Stimulated activated CD8-positive, alpha-beta memory T cell treated with anti-CD3 and anti-CD28 coated beads, Interleukin-7, amount 100 ng/mL, for 1 hour (primary cell): ENCODE measurements at places on chromosomes 11 and 22.

DNA sequence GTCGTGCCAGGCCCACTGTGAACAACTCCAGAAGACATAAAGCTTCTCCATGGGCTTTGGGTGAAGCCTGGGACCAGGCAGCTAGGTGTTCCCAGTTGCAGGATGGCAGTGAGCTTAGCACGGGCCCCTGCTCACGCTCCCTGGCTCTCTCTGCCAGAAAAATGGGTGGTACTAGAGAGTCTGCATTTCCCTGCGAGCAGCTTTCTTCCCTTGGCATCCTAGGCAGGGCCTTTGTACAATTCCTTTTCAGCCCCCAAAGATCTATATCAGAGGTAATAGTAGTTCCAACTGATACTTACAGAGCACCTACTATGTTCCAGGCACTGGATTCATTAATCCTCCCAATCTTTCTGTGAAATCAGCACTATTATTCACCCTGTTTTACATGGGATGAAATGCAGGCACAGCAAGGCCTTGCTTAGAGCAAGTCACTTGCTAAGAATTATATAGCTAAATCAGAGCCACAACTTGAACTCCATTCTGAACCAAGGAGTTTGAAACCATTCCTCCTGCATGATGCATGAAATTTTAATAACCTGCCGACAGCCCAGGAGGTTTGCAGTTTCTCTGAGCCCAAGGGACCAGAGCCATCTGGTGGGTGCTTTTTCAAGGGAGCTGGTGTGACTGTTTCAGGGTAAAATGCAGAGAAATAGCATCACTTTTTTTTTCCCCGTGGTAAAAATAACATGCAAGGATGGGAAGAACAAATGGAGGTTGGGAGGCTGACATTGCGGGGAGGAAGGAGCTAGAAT lies 22.7 kb downstream of the NAV2 start:
- DNase-seq, result no peak

GRCh38 chr11:118339281-118339961 lies 3.1 kb downstream of the CD3D start:
- DNase-seq, result no peak

GRCh38 chr11:10450462-10451425 lies 4.3 kb upstream of the AMPD3 start:
- no peak for DNase-seq

- no peak for DNase-seq
Observed at GRCh38 chr11:116788975-116789374, 1.2 kb upstream of the ZPR1 start.

- no peak for DNase-seq
Observed at GRCh38 chr11:78567209-78567608, 7.5 kb downstream of the NARS2 start.

DNA sequence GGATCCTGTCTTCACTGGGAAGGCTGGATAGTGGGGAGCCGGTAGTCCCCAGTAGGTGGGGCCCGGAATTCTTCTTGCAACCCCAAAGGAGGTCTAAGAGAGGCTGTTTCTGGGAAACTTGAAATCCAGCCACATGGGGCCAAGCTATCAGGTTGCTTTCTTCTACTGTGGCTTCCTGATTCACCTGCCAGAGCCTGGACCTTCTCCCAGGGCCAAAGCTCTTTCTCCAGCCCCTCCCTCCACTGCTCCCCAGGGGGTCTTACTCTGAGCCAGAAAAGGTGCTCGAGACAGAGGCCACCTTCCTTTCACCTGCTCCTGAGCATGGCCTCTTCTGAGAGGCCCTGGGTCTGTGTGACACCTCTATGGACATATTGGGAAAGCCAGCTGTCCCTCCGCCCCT lies 9.1 kb downstream of the TST start:
- no peak for DNase-seq

DNA sequence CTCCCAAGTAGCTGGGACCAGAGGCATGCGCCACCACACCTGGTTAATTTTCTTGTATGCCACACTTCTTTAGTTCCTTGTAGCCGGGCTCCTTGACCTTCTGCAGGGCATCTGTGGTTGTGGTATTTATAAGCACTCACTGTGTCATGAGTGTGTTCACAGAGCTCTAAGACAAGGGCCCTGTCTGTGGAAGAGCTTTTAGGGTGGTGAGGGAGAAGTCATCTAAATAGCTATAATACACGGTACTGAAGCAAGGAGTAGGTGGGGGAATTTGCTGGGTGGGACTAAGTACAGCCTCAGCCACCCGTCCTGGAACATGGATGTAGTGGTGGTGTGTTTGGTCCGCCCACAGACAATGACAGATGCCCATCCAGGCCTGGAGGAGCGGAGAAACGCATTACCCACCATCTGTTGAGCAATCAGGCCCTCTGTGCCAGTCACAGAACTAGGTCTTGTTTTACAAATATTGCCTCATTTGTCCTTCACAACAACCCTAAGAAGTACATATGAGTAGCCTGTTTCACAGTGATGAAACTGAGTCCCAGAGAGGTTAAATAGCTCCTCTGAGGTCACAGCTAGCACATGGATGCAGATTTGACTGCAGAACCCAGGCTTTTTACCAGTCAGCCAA lies 10.1 kb downstream of the ACO2 start:
- DNase-seq, result no peak

DNA sequence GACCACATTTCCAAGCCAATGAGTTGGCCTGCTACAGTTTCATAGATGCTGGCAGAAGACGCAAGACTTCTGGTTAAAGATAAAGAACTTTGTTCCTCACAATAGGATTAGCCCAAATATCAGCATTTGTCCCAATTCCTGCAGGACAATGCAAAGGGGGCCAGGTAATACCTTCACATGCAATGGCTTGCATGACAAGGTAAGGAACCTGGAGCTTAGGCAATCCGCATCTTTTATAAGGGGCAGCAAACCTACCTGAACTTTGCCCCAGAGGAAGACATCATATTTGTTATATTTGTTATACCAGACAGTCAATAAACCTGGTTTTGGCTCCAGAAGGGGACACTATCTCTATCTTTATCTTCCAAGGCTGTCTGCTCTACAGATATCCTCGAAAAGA lies 5.3 kb downstream of the P2RY6 start:
- DNase-seq, result no peak

- DNase-seq, result no peak
Observed at GRCh38 chr22:28424427-28425080, 255.1 kb downstream of the TTC28 start.

- no peak for DNase-seq
Observed at GRCh38 chr11:77851503-77851902, 30.6 kb downstream of the AAMDC start.

- DNase-seq, result no peak
Observed at GRCh38 chr11:124415356-124415923, 9.2 kb downstream of the OR8B4 start.

GRCh38 chr11:45649544-45650165 lies 15.8 kb downstream of the CHST1 start:
- no peak for DNase-seq

GRCh38 chr11:124892750-124893454 lies 4.8 kb downstream of the ROBO4 start:
- no peak for DNase-seq

DNA sequence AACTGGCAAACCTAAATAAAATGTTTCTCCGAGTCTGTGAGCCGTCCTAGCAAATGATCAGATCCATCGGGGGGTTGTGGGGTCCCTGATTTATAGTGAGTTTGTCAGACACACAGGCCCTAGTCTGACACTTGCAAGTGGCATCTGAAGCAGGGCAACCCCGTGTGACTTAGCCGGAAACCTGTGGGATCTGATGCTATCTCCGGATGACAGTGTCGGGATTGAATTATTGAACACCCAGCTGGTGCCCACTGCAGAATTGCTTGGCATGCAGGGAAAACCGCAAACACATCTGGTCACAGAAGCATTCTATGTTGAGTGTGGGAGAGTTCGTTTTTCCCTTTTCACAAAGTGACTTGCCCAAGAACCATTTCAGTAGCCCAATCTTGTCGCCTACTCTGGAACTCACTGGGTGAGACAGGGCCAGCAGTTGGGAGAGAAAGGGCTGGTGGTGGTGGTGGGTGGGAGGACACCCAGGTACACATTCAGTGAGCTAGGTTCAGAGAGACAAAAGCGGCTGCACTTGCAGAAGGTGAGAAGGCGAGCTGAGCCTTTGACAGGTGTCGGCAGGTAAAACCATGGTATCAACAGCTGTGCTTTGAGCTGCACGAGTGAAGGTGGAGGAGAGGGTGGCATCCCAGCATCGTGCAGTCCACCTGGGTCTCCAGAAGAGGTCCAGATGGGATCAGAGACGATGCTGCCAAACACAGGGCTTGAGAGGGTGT lies 33.7 kb upstream of the B3GAT1 start:
- no peak for DNase-seq

GRCh38 chr11:10354389-10354788 lies 49.5 kb downstream of the ADM start:
- DNase-seq, result no peak

DNA sequence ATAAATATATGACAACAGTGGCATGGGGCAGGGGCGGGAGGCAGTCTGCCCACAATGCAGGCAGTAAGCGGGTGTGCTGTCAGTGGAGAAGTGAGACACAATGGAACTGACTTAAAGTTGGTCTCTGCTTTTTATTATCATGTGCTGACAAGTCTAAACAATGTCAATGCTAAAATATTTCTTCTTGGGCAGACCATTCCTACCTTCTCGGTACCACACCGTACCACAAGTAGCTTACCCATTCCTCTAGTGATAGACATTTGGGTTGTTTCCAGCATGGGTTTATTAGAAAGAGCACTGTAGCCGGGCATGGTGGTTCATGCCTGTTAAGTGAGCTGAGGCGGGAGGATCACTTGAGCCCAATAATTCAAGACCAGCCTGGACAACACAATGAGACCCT lies 2.6 kb upstream of the CHADL start:
- DNase-seq, result no peak

GRCh38 chr22:20457506-20458240 lies 20.0 kb upstream of the SCARF2 start:
- no peak for DNase-seq

- DNase-seq, result no peak
Observed at GRCh38 chr11:126739499-126740145, 260.9 kb downstream of the KIRREL3 start.

GRCh38 chr11:102192349-102193066 lies 82.3 kb downstream of the YAP1 start:
- DNase-seq, result no peak

GRCh38 chr11:33802194-33802950 lies 28.1 kb upstream of the FBXO3 start:
- no peak for DNase-seq

- DNase-seq, result no peak
Observed at GRCh38 chr22:44171561-44171960, 9.2 kb upstream of the PARVG start.

- DNase-seq, result no peak
Observed at GRCh38 chr11:40302669-40303068, 1156.8 kb downstream of the LRRC4C start.

- DNase-seq, result no peak
Observed at GRCh38 chr11:61782299-61782698, 10.1 kb downstream of the TMEM258 start.

DNA sequence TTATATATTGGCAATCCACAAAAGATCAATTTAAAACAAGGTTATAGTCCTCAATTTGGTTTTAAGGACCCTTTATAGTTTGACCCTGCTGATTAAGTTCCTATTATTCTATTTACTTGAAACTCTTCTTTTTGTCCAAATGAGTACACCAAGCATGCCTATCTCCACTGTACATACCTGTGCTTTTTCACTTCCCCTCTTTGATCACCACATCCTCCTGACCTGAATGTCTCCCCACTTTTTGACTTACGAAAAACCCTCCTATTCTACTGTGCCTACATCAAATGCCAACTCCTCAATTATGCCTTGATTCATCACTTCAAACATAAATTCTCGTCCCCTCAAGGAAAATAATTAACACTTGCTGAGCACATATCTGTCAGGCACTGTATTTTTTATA lies 113.5 kb downstream of the SOX6 start:
- no peak for DNase-seq

GRCh38 chr11:27717801-27718229 lies 17.6 kb upstream of the BDNF start:
- no peak for DNase-seq

- DNase-seq, result no peak
Observed at GRCh38 chr22:49042877-49043859, 784.5 kb downstream of the BRD1 start.

- DNase-seq, result no peak
Observed at GRCh38 chr11:77175869-77176539, 48.0 kb downstream of the MYO7A start.

GRCh38 chr11:77467233-77467632 lies 6.7 kb downstream of the PAK1 start:
- DNase-seq, result no peak

DNA sequence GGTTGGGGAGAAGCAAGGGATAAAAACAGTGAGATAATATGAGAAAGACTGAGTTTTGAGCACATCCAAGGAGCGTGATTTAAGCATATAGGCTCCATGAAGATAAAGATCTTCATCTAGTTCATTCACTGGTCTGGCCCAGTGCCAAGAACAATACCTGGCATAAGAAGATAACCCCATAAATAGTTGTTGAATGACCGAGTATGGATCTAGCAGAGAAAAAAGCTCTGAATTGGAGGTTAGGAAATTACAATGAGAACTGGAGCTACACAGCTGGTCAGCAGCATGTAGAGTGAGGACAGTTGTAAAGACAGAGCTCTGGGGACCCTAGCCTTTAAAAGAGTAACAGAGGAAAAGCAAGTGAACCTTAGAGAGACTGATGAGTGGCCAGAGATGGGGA lies 33.0 kb upstream of the PAK1 start:
- no peak for DNase-seq

- DNase-seq, result no peak
Observed at GRCh38 chr11:69638941-69639681, 1.8 kb upstream of the CCND1 start.

DNA sequence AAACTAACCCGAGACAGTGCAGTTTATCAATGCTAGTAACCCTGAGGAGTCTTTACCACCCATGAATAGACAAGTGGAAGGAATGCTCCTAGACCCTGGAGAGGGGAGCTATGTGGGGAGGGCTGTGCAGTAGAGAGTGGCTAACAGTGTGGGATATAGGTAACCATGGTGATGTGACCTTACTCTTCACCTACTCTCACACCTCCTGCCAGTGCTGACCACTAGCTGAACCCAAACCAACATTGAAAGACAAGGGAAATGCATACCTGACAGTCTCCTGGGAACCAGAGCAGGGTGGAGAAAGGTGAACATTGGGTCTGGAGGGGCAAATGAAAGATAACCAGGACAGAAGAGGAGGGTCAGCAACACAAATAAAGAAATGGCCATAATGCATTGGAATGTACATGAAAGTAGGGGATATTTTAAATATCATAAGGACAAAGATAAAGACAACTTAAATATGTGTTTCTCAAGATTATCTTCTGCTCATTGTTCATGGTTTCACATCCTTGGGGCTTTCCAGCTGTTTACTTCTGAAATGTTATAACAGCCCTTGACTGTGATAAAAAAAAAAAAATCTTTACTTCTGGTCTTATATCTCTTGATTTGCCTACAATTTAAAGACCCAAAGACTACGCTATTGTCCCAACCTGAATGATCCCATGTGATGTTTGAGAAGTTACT lies 983.3 kb upstream of the TENM4 start:
- no peak for DNase-seq

GRCh38 chr11:696955-697491 lies 1.4 kb downstream of the TMEM80 start:
- no peak for DNase-seq
